ENCODE measurements at places on chromosomes 1 and 21.
A peak's percentile ranks its signal among the peaks of the same experiment; 100 is the strongest.

- DNase-seq = no peak
These were observed 40.4 kb upstream of the SLC30A1 start for GRCh38 chr1:211619033-211619996.

DNA sequence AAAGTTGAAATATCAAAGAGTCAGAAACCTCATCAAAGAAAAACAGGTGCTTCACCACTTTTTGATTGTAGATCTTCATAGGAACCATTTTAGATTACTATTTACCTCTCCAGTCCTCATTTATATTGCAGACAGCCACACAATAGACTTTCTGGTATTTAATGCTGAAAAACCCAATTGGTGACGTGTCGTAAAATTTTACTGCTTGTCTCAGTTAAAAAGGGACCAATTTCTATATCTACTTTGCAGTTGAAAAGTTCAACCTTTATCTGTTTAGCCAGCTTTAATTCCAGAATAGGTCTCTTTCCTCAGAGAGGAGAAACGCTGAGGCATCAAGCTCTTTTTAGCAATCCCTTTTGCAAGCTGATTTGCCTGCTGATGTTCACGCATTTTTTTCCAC lies 1722.4 kb downstream of the PLA2G4A start:
- peak; percentile 74 for DNase-seq

GRCh38 chr1:33147997-33148314 lies 33.9 kb downstream of the TRIM62 start:
- DNase-seq = no peak

DNA sequence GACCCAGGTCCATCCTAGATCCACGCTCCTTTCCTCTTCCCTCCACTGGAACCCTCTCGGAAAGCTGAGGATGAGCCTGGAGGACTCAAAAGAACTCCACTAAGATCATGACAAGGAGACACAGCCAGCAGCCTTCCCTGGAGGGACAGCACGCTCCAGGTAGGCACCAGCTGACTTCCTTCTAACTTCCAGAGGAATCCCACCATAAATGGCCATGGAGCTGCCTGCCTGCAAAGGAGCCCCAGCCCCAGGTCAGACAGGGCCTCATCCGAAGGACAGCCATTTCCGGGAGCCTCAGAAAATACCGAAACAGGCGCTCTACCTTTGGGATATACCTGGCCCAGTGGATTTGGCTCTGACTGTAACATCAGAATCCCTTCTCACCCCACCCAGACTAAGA lies 4.1 kb downstream of the SH3BP5L start:
- DNase-seq = no peak

- no peak for DNase-seq
These were observed 99.8 kb downstream of the PSMG1 start for GRCh38 chr21:39083377-39084008.

DNA sequence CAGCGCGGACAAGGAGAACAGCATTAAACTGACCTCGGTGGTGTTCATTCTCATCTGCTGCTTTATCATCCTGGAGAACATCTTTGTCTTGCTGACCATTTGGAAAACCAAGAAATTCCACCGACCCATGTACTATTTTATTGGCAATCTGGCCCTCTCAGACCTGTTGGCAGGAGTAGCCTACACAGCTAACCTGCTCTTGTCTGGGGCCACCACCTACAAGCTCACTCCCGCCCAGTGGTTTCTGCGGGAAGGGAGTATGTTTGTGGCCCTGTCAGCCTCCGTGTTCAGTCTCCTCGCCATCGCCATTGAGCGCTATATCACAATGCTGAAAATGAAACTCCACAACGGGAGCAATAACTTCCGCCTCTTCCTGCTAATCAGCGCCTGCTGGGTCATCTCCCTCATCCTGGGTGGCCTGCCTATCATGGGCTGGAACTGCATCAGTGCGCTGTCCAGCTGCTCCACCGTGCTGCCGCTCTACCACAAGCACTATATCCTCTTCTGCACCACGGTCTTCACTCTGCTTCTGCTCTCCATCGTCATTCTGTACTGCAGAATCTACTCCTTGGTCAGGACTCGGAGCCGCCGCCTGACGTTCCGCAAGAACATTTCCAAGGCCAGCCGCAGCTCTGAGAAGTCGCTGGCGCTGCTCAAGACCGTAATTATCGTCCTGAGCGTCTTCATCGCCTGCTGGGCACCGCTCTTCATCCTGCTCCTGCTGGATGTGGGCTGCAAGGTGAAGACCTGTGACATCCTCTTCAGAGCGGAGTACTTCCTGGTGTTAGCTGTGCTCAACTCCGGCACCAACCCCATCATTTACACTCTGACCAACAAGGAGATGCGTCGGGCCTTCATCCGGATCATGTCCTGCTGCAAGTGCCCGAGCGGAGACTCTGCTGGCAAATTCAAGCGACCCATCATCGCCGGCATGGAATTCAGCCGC lies 2.5 kb downstream of the S1PR1 start:
- no peak for DNase-seq

GRCh38 chr1:81023187-81023724 lies 777.5 kb upstream of the ADGRL2 start:
- DNase-seq = no peak

DNA sequence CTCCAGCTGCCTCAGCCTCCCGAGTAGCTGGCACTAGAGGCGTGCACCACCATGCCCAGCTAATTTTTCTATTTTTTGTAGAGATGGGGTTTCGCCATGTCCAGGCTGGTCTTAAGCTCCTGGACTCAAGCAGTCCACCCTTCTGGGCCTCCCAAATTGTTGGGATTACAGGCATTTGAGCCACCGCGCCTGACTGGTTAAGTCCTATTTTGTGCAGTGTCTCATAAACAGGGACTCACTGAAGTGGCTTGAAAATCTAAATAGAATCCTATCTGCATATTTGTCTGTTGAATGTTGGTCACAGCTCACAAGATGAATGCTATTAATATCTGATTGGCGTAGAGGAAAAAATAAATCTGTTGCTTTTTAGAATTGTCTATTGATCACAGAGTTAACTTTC lies 5.9 kb upstream of the CHAF1B start:
- no peak for DNase-seq
